ENCODE measurements at places on chromosomes 4 and X.
A peak's percentile ranks its signal among the peaks of the same experiment; 100 is the strongest.

- peak; percentile 47 for DNase-seq
These were observed 72.9 kb downstream of the YIPF6 start for GRCh38 chrX:68571610-68572311.

DNA sequence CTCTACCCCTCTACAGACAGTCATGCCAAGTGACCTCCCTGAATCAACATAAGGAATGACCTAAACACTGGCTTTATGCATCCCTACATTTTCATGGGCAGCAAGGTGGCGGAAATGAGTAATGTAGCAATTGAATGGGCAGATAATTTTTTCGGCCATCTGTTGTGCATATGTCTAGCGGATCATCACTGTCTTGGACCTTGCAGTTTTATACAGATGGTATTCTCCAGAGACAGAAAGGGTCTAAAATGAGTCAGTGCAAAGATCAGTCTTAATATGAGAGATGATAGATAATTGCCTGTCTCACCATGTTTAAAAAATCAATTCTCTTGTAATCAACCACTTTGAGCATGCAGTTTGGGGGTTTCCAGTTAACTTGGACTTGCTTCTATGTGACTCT is 177.3 kb upstream of the DKK2 start:
- DNase-seq, result no peak

DNA sequence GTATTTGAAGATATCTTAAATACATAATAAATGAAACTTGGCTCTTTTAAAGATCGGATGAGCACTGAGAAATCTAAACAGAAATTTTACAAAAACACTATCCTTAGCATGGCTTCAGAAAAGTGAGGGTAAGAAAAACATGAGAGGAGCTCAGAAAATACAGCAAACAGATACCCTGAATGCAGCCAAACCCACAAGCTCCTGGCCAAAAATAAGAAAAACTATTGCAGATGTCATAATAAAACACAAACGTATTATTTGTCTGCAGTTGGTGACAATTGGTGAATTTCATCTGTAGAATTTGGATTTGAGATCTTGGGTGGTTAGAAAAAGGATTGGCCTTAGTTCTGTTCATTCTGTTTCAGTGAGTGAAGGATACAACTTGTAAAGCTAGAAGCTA is 603.9 kb downstream of the INPP4B start:
- DNase-seq, result no peak

GRCh38 chr4:105186701-105187161 is 40.1 kb downstream of the TET2 start:
- DNase-seq, result peak; percentile 62
